ENCODE measurements at places on chromosomes 3 and 15.

- no peak for DNase-seq
Measured at GRCh38 chr15:28919679-28920655, 34.2 kb downstream of the APBA2 start.

DNA sequence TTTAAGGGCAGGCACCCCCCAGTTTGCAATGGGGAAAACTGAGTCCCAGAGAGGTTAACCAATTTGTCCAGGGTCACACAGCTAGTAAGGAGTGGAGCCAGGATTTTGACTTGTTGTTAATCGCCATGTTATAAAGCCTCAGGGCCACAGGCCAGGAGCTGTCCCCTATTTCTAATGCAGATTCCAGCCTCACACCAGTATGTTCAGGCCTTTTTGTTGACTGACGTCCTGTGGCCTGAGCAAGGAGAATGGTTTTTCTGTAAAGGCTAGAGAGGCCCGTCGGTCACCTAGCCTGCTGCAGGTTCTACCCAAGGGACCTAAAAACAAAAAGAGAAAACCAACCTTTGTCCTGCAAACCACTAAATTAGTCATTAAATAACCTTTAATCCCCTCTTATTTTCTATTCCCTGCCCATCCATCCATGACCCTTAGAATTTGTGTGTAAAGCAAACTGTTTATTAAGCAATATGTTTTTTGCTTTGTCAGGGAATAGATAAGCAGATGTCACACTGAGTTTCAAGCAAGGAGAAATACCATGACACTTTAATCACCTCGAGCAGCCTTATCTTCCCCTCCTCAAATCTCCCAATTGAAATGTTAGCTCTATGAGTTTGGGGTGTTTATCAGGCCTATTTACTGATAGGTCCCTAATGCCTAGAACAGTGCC lies 14.1 kb downstream of the ACOX2 start:
- no peak for DNase-seq

DNA sequence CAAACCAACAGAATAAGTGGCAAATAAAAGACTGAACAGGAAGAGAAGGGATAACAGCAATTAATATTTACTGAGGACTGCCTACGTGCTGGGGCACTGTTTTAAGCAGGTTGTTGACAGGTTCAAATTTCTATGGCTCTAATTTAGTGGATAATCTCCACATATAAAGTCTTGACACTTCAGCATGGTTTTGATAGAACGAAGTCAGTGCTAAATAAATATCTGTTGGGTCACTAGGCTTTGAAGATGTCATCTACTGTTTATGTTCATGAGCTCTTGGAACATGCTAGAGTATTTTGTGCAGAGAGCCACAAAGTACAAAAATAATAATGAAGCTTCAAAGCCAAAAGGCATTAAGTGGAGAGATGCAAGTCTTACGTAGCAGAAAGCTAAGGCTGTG lies 74.0 kb downstream of the SFMBT1 start:
- no peak for DNase-seq

GRCh38 chr15:87973501-87974215 lies 282.9 kb downstream of the NTRK3 start:
- DNase-seq = no peak

GRCh38 chr15:46617507-46617906 lies 982.7 kb downstream of the SQOR start:
- no peak for DNase-seq

- no peak for DNase-seq
Measured at GRCh38 chr3:192122832-192123594, 604.3 kb downstream of the FGF12 start.

- no peak for DNase-seq
Measured at GRCh38 chr15:34621675-34622074, 38.2 kb upstream of the GOLGA8B start.

DNA sequence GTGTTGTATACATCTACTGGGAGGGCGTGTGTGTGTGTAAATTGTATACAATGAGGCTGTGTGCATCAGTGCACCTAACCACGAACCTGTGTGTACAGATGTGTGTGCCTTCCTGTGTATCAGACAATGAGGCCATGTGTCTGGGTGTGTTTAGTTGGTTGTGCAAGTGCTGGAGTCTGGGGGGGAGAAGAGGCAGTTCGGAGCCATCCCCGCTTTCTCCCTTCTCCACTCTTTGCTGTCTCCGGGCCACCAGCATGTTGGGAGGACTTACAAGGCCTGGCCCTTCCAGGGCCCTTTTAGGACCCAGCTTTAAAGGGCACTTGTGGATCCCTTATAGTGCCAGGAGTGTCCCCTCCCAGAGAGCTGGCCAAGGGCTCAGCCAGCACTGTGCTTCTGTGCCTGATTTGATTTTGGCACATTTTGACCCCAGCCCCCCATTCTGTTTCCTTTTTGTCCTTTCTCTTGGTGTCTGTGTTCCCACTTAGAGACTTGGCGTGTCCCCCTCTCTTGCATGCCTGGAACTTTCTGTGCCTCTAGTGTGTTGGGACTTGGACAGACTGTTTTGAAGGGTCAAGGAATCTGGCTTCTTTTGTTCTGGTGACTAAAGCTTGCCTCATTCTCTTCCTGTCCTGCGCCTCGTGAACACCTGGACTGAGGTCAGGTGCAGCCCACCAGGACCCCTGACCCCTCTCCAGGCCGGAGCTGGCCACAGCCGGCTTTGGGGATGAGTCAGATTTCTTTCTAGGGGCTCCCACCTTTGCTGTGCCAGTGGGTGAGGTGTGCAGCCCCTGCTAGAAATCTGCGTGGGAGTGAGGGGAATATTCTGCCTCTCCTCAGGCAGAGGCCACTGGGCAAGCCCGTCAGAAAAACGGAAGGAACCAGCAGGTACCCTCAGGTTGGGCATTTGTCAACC lies 1.5 kb downstream of the CTDSPL start:
- no peak for DNase-seq

Data from effector CD4-positive, alpha-beta T cell (primary cell).